ENCODE measurements at places on chromosomes 13 and 19.

DNA sequence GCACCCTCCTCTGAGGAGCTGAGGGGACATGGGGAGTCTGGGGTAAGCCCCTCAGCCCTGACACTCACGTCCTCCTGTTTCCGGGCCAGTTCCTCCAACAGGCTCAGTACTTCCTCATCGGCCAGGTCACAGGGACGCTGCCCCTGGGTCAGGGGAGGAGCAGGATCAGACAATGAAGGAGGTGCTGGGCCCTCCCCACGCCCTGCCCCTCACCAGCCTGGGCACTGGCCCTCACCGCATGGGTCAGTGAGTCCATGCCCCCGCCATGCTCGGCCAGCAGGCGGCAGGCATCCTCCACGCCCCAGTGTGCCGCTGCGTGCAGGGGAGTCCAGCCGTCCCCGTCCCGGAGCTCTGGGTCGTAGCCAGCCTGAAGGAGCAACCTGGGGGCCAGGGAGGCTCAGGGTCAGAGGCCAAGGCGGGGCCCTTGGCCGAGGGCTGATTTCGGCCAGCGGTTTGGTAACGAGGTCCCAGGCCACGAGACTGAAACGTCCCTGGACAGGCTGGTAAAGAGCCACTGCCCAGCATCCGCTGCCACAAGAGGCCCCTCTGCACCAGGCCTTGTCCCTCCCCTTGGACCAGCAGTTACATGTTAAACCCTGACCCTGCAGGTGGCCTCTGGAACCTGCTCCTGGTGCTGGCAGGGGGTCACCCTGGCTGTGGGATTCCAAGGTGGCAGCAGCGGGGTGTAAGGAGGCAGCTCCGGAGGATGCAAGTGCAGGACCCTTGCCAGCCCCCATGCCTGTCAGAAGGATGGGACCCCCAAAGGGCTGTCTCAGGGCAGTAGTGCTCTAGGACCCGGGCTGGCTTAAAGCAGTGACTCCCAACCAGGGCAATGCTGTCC, 18.5 kb downstream of the PPP1R12C start:
- no peak for DNase-seq

GRCh38 chr13:98435376-98435775, 141.5 kb downstream of the STK24 start:
- DNase-seq = no peak

DNA sequence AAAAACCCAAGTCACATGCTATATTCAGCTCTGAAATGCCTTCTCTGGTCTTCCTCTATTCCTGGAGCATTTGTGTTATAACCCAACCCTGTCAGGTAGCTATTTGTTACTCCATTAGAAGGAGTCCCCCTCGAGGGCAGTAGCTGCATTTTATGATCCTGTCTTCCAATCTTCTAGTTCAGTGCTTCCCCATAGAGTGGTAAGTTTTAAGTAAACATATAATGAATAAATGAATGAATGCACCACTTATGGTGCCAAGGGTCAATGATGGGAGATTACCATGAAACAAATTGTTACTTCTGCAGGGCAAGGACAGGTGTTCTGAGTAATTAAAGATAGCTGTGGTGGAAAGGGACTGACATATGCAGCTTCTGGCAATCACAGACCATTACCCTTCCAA, 4.0 kb downstream of the RASL11A start:
- no peak for DNase-seq

- DNase-seq = no peak
These were observed 5.1 kb downstream of the POU4F1 start for GRCh38 chr13:78598116-78598781.

- no peak for DNase-seq
These were observed 16.3 kb downstream of the MYO9B start for GRCh38 chr19:17091758-17092333.

DNA sequence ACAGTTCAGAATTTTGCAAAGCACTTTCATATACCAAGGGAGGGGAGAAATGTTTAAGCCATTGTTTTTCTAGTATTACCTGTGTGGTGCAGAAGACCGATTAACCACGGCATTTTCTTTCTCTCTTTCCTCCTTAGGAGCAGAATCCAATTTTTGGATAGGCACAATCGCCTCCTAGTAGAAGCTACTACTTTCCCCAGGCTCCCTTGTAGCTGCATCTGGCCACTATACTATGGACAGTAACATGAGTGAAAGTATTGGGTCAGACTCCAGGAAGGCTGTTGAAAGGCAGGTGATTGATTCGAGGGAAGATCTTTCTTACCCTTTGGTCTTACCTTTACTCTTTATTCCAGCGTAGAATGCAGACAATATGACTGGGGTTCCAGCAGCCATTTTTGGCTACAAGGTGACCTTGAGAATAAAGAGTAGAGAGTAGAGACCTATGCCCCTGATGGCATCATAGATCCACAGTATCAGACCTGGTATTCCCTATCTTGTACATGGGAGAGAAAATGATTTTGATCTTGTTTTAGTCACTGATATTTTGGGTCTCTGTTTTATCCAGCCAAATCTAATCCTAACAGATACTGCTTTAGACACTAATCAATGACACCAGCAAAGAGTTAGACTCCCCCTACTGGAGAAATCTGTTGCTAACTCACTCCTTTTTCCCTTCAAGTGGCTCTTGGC, 77.0 kb downstream of the LRRC63 start:
- DNase-seq = no peak

DNA sequence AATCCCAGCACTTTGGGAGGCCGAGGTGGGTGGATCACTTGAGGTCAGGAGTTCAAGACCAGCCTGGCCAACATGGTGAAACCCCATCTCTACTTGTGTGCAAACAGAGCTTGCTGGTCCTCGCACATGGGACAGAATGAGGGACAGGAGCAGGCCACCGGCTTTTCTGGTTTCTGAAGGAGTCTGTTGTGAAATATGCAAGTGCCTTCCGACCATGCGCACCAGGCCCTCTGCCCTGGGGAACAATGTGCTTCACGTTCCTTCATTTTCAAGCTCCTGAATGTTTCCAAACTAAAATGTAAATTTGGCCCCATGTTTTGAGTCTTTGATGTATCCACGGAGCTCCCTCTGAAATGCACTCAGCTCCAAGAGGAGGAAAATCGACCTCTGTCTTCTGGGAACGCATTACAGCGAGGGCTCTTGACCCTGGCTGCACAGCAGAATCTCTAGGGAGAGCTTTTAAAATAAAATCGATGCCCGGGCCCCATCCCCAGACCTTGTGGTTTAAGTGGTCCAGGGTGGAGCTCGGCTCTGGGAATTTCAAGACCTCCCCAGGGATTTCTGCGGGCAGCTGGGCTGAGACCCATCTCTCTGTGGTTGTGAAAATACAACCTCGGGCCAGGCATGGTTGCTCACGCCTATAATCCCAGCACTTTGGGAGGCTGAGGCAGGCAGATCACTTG, 9.3 kb upstream of the ACP4 start:
- no peak for DNase-seq

- DNase-seq = peak; percentile 91
These were observed 34.2 kb downstream of the MBNL2 start for GRCh38 chr13:97256343-97256783.

GRCh38 chr19:34131100-34131499, 41.2 kb upstream of the LSM14A start:
- no peak for DNase-seq
